Sciatic nerve (tissue), 2 donors: ENCODE measurements at places on chromosomes 12 and 14.

GRCh38 chr12:6603095-6603567 is 4.0 kb downstream of the CHD4 start:
- no peak for DNase-seq

DNA sequence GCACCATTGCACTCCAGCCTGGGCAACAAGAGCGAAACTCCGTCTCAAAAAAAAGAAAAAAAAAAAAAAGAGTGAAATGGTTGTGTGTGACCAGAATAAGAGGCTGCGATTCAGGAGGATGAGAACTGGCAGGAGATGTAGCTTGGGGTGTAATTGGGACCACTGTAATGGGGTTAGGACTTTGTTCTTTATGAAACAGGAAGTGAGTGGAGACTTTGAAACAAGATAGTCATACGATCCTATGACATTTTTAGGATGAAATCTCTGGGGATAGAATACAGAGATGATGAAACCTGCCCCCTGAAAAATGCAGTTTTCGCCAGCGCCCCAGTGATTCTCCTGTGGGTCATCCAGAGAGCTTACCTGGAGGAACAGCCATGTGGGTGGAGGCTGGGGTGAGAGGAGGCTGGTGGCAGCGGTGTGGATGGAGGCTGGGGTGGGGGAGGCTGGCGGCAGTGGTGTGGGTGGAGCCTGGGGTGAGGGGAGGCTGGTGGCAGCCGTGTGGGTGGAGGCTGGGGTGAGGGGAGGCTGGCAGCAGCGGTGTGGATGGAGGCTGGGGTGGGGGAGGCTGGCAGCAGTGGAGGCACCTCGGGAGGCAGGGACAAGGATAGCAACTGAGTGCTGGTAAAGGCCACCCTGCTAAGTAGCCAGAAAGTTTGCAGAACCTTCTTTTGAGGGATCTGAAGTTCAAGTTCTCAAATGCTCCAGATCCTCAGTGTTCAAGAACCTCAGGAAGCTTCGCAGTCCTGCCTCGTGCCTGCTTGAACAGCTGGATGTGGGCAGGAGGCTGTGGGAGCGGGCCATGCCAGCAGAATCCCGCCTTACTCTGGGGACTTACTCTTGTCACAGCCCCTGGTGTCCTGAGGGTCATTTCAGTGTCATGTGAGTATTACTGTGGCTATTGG is 20.2 kb downstream of the FBXL14 start:
- no peak for DNase-seq

- DNase-seq: no peak
Measured at GRCh38 chr12:69570545-69571399, 14.5 kb upstream of the CCT2 start.

- no peak for DNase-seq
Measured at GRCh38 chr12:74725154-74725553, 187.5 kb downstream of the ATXN7L3B start.

GRCh38 chr14:73258845-73259611 is 21.7 kb downstream of the PAPLN start:
- DNase-seq: no peak

DNA sequence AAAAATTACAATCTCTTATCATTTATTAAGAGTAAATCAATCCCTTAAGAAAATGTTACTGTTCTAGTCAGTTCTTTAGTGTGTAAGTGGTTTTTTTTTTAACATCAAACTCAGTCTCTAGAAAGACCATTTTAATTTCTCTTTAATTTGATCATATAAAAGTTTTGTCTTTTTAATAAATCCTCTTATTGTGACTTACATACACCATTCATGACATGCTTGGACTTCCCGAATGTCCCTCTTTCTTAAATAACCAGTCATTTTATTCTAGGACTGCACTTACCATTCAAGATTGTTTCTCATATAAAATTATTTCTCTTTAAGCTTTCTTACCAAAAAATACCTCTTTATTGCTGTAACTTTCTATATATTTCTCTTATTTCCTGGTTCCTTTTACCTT is 60.8 kb upstream of the EVL start:
- DNase-seq: no peak

DNA sequence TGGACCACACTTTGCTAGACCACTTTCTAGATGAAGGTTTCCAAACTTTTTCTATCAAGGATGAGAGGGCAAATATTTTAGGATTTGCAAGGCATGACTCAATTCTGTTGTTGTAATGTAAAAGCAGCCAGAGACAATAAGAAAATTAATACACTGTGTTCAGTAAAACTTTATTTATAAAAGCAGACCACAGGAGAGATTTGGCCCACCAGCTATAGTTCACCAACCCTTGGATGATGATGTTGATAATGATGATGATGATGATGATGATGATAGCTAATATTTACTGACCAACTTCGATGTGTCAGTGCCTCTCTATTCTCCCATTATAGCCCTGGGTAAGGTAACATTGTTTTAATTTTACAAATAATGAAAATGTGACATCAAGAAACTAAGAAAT is 156.5 kb downstream of the BTG1 start:
- DNase-seq: no peak

GRCh38 chr12:25458047-25458552 is 95.0 kb downstream of the LMNTD1 start:
- no peak for DNase-seq

DNA sequence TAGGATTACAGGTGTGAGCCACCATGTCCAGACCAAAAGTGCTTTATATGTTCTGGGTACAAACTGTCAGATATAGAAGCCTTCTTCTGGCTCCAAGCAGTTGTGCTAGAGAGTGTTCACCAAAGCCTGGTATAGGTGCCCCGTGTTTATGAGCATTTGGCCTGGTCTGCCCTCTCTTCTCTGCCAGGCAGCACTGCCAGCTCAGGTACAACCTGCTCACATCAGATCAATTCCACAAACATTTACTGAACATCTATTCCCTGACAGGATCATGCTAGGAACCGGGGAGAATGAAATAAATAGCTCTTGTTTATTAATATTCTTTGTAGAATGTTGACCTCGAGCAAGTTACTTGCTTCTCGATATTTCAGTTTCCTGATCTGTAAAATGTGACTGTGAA is 20.0 kb upstream of the SOCS2 start:
- no peak for DNase-seq

DNA sequence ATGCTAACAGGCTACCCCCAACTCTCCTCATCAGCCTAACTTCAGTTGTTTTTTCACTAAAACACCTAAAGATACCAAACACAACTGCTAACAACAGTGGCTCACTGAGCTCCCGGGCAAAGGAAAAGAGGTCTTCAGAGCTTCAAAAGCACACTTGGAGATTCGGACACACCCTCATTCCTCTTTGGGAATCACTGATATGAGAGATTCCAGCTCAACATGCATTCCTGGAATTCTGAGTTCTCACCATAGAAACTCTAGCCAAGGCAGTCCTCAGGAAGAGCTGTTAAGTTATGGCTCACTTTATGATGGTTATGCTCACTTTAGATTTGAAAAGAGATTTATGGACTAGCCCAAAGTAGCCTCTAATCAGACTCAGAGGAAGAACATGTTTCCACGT is 40.1 kb downstream of the STXBP6 start:
- DNase-seq: no peak

- no peak for DNase-seq
Measured at GRCh38 chr14:23041729-23042128, 283 bp upstream of the PSMB11 start.

- DNase-seq: no peak
Measured at GRCh38 chr12:130924966-130925665, 28.6 kb upstream of the ADGRD1 start.

GRCh38 chr14:55849833-55850232 is 268.4 kb upstream of the PELI2 start:
- DNase-seq: no peak

DNA sequence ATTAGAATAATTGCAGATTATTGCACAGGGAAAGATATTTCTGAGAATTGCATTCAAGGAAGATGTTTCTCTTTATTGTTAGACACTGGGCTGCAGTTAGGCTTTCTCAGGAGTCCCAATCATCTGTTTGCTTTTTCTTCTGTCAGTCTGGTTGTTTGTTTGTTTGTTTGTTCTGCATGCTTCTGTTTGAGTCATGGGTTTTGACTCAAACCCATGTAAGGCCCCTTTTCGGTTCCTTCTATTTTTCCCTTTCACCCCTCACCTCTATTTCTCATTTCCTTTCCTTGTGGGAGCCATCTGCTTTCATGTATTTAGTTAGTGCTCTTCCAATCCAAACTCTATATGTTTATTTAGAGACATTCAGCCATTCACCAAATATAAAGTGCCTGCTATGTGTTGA is 25.1 kb upstream of the CISTR start:
- no peak for DNase-seq

- no peak for DNase-seq
Measured at GRCh38 chr14:63960926-63961567, 108.2 kb downstream of the SYNE2 start.

- DNase-seq: no peak
Measured at GRCh38 chr12:1509413-1510052, 84.8 kb downstream of the FBXL14 start.

DNA sequence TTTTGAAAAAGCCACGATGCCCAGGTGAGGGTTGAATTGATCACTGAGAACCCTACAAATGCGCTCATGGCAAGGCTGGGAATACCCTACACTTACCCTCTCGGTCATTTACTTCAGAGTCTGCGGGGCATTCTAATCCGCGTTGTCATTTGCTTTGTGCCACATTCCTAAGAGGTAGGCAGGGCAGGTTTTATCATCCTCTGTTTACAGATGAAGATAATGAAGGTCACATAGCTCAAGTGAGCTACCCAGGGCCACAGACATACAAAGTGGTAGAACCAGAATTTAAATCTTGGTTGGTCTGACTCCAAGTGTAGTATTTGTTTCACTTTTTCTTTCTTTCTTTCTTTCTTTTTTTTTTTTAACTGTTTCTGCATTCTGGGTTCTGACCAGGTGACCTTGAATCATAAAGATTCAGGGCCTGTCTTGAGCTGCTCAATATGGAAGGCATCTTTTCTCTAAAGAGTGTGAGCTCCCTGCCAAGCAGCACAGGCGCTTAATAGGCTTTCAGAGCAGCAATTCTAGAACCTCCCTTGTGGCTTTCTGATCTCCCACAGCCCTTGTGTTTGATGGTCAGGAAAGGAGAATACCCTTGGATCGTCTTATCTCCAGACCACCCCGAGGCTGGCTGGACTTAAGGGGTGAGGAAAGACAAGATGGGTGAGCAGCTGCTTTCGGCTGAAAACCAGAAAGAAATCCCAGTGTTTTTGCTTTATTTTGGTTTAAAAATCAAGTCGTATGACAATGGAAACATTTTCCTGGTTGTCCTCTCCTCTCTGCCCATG is 662 bp upstream of the BATF start:
- DNase-seq: no peak

- no peak for DNase-seq
Measured at GRCh38 chr12:43740511-43741100, 18.0 kb downstream of the PUS7L start.

- no peak for DNase-seq
Measured at GRCh38 chr14:65308536-65308935, 104.0 kb upstream of the FUT8 start.
